Fibroblast of skin of right quadriceps (primary cell): ENCODE measurements at places on chromosomes 2 and 18.
A peak's percentile ranks its signal among the peaks of the same experiment; 100 is the strongest.

DNA sequence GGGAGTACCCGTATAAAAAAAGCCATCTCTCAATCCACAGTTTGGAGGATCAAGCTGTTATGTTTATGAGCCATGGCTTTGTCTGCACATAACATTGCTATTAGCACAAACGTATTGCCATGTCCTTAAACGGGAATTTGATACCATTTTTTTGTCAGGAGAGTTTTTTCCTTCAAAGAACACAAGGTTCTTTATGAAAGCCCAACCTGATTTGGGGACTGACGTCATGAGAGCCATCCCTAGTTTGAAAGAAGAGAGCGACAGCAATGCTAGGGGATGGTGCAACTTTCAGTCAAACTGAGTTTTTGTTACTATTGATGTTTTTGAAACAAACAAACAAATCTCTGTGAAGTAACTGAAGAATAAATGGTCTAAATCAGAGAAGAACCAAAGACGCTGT is 376.6 kb downstream of the EIPR1 start:
- no peak for DNase-seq

DNA sequence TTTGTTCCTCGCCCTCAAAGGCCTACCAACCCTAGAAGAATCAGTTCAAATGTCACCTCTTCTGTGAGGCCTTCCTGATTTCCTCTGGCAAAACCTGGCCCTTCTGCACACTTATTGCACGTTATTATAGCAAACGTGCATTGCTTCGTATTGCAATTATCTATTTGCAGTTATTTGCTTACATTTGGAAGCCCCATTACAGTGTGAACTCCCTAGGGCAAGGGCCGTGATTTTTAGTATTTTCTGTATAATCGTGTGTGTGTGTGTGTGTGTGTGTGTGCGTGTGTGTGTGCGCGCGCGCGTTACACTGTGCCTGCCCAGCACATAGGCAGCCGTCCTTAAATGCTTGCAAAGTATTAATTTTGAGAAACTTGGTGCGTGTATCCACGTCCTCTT is 460 bp upstream of the SEMA4F start:
- no peak for DNase-seq

DNA sequence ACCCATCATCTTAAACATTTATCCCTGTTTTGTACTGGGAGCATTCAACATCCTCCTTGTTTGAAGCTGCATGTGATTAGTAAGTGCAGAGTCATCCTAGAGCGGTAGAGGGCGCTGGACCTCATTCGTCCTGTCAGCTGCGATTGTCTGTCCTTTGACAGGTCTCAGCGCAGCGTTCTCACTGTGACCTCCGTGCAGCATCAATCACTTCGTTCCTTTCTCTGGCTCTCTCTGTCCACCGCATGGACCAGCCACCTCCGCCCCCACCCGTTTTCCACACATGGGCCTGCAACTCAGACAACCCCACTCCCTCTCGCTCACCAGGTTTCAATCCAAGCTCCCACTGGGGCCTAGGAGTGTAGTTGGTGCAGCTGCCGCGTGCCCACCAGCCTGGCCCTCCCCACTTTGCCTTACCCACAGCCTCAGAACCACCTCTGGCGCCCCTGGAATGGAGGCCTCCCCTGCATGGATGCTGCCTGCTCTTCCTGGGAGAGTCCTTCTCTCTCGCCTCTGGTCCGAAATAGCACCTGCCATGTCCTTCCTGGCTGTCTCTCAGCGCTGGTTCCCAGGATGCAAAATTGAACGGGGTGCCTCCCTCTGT is 90.5 kb downstream of the NDUFA10 start:
- DNase-seq: peak; percentile 12

DNA sequence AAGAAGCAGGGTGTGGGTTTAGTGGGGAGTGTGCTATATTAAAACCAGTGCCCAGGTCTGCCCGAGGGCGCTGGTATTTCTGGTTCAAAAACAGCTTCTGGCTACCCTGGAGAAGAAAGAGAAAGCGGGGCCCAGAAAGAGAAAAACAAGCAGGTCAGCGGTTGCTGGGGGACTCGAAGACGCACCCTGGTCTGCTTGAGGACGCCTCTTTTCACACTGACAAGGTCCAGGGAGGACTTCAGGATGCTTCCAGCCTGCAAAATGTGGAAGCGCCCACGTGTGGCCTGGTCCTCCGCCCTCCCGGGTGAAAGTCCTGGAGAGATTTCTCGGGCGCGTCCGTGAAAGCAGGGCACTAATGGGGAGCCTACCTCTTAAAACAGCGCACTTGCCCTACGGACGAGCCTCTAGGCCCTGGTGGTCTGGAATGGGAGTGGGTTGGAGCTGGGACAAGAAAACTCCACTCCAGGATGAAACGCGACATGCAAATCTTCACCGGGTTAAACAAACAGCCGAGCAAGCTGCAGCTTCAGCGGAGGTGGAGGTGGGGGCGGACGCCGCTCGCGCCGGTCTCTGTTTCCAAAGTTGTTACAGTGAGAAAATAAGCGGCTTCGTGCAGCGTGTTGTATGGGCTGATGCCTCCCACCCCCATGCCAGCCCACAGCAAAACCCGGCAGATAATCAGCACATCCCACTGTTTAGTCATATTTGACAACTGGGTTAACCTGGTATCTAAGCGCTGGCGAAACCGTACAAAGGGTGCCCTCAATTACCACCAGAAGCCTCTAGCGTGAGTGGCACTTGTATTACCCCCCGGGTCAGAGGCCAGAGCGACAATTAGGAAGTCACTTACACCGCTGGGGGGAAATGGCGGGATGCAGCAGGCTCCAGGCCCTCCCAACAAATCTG is 1.1 kb upstream of the SP9 start:
- DNase-seq: no peak

GRCh38 chr2:147469471-147469870 is 375.4 kb upstream of the ACVR2A start:
- no peak for DNase-seq

GRCh38 chr2:176098366-176099158 is 1.0 kb upstream of the HOXD12 start:
- no peak for DNase-seq
